ENCODE measurements at places on chromosomes 5 and 9.

- peak; percentile 36 for DNase-seq
These were observed 603 bp downstream of the TMEM268 start for GRCh38 chr9:114611516-114612271.

DNA sequence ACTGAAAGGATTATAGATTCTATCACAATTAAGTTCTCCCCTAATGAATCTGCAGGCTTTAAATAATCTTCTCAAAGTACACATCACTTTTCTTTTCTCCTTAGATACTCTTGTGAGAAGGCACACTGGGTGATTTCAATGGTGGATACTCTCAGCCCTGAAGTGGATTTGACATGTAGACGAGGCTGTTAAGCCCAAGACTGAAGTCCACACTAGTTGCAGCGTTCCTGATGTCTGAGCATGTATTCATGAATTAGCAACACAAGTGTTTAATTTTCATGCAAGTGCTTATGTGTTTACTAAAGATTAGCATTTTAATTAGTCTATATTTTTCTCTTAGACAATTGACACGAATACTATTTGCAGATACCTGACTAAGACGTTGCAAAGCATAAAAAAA lies 218.9 kb downstream of the TMEM161B start:
- no peak for DNase-seq

DNA sequence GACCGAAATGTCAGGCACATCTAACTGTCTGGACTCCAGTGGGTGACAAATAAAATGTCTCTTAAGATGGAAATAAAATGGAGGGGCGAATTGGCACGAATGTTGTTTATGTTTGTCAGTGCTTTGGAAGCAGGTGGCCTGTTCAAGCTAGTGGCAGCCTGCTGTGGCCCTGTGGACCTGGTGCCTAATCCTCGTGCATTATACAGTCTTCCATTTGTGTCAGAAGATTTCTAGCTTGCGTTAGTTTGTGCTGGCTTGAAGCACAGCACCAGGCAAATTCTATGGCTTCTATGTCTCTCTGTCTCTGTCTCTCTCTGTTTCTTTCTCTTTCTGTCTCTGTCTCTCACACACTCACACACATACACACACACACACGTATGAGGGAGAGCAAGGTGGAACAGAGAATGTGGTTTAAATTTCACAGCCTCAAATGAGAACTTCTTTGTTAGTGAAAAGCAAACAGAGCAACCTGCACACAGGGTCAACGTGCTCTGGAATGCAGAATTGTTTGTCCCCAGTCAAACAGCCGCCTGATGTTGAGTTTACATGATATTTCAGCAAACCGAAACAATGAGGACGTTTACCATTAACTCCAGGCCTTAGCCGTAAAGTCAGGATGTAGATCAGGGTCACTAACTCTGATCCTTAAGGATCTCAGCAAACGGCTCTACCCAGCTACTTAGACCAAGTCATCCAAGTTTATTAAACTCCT lies 39.0 kb upstream of the CD180 start:
- no peak for DNase-seq

- no peak for DNase-seq
These were observed 1.6 kb downstream of the BASP1 start for GRCh38 chr5:17219006-17219422.

- DNase-seq, result no peak
These were observed 28.8 kb downstream of the TMEM174 start for GRCh38 chr5:73201547-73202513.

DNA sequence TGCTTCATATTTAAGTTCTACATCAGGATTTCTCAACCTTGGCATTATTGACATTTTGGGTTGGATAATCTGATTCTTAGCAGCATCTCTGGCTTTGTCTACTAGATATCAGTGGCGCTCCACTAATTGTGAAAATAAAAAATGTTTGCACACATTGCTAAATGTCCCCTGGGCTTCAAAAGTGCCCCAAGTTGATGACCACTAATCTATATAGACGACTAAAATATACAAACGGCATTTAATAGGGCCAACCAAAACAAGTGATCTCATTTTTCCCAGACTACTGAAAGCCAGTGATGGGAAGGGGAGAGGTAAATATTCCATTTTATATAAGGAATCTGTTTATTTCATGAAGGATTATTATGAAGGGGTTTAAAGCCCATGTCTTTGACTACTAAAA lies 118.6 kb downstream of the HOMER1 start:
- no peak for DNase-seq

- DNase-seq, result no peak
These were observed 46.8 kb upstream of the CD180 start for GRCh38 chr5:67243349-67243748.

GRCh38 chr9:15304632-15305031 lies 2.4 kb downstream of the TTC39B start:
- DNase-seq, result no peak

DNA sequence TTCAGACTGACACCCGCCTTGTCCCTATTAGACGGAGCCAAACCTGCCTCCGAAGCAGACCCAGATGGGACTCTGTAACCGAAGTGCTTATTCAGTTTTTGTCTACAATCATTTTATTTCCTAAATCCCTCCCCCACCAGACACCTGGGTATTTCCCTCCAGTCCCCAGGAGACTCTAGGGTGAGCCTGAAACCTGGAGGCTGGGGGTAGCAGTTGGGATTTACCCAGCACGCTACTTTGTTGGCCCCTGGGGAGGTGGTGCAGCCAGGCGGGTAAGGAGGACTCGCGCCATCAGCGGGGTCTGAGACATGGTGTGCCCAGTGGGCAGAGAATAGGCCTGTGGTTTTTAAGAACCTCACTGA lies 1.3 kb upstream of the LHX2 start:
- no peak for DNase-seq
